ENCODE measurements at places on chromosomes 2 and 18. TPM values are rescaled to one million over a fixed set of nuclear protein-coding genes. Genes with fewer than 3 reads are reported as not detected.

Gene IL18R1
- 53.1 TPM for total RNA-seq

Gene RPRM
- 0.16 TPM for total RNA-seq

Gene SERPINB2
- not detected for total RNA-seq

Gene LINC00305
- not detected for total RNA-seq

- peak; percentile 55 for DNase-seq
These were observed 10.8 kb upstream of the TAF4B start for GRCh38 chr18:26215247-26215970.

DNA sequence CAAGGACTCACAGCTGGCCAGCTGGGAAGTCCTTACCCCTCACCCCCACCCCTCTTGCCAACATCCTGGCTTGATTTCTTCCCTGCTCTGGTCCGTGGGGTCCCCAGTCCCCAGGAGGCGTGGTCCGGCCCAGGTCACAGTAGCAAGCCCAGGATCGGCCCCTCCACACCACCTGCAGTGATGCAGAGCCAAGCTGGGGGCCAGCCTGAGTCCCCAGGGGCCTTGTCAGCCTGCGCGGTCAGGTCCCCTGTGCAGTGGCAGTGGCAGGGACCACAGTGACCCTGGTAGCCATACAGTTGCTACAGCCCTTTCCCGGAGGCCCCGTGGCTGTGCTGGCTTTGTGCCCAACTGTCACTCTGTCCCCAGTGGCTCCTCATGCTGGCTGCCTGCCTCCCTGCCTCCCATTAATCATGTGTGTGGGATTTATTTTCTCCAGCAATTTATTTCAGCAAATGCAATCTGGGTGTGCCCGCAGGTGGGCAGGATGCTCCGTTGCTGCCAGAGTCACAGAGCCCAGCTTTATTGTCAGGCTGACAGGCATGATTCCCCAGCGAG lies 8.8 kb upstream of the PRSS56 start:
- no peak for DNase-seq

DNA sequence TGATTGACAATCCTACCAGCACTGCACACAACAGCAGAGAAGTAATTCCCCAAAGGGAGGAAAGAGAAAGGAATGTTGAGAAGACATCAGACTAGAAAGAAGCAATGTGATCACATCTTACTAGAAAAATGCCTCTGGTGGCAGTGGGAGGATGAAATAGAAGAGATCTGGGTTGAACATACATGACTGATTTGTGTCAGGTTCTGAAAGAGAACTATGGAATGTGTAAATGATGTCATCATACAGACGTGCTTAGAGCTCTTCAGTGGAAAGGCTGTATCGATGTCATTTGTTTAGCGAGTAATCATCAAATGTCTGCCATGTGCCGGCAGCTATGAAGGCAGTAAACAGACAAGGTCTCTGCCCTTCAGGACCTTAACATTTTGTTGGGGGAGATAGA lies 24.9 kb downstream of the GORASP2 start:
- no peak for DNase-seq

DNA sequence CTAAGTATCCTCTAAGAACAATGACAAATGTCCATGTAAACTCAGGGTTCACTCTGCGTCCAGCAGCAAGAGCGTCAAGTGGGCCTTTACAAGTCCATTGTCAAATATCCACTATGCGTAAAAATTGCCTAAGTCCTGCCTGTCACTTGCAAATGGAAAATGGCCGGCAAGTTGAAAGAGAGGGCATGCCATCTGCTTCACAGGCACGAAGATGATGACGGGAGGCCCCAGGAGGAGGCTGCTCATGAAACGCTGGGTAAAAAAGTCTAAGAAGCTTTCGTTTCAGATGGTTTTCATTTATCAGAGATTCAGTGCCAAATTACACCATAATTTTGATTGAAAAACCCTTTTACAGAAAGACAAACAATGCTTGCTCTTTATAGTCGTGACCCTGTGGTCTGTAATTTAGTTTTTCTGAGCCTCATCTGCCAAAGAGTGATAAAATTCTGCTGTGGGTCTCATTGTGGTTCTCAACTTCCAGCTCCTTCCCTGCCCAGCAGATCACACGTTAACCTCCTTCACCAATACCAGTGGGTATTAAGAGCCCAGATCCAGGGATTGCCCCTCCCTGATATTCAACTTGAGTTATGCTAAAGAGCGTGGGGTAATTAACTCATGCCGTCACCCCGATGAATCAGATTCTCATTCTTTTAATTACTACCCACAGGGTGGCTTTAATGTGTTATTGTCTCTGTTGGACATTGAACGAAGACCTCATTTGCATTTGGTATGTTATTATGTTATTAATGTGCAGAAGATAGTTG lies 160.2 kb upstream of the ALKAL2 start:
- no peak for DNase-seq

DNA sequence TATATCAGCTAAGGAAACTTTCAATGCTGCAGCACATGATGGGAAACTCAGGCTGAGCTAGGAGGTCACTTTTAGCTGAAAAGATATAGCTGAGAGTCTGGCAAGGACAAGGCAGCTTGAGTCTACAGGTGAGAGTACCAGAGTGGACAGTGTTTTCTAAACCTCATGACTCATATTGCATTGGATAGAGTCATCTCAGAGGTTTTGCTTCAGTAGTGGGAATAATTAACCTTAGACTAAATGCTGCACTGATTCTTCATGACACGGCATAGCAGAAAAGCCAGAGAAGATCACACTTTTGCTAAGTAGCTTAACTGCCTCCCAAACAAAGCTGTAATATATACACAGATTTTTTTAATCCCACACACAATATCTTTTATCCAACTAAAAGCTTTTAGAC lies 865.0 kb upstream of the CDH2 start:
- no peak for DNase-seq

Measured in activated CD8-positive, alpha-beta T cell treated with anti-CD3 and anti-CD28 coated beads, Interleukin-2, amount 10 ng/mL, durations not matched to agents 7 days and 5 days (primary cell).